Neural progenitor cell (in vitro differentiated cells): ENCODE measurements at places on chromosomes 16 and 17. TPM values are rescaled to one million over a fixed set of nuclear protein-coding genes. Genes with fewer than 3 reads are reported as not detected.

DNA sequence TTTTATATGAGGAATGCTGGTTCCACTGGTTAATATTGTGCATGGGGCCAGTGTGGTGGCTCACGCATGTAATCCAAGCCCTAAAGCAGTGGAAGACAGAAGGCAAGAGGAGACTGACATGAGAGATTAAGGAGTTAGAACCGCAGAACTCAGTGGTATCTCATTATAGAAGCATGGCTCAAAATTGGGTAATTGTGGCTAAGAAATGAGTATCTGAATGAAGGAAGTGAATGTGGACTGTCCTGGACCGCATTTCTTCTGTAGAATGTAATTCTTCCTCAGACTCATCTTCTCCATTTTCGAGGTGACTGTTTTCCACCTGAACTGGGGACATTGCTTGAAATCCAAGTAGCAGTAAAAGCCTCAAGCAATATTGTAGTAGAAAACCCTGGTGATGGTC is 42.6 kb upstream of the CDR2 start:
- no peaks in the 10 kb centered on the region for H3K27me3 ChIP-seq
- DNase-seq = no peak
- H3K4me3 ChIP-seq = no peak overlapping the region
- no peaks in the 10 kb centered on the region for H3K4me1 ChIP-seq
- H3K27ac ChIP-seq = no peak overlapping the region

DNA sequence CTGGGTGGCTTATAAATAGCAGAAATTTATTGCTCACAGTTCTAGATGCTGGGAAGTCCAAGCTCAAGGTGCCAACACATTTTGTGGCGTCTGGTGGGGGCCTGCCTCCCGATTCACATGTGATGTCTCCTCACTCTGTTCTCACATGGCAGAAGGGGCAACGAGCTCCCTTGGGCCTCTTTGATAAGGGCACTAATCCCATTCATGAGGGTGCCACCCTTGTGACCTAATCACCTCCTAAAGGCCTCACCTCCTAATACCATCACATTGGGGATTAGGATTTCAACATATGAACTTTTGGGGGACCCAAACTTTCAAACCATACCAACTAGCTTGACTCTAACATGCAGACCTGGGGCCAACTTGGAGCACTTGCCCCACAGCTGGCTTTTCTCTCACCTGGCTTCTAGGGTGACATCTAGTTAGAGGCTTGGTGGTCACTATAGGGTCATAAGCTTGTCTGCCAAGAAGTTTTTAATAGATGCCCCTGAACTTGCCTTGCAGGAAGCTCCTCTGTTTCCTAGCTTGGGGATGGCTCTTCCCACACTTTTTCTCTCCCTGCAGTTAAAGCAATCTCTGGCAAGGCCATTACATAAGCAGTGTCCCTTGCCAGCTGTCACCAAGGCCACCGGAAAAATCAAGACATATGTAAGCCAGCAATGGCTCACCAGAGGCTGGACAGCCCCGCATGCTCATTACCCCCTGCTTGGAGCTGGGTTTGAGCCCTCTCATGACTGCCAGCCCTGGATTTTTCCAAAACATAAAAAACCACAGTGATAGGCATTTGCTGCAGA is 8.4 kb upstream of the MED9 start:
- no peak for DNase-seq
- H3K4me1 ChIP-seq = peaks cover 31% of the 10 kb centered on the region
- no peak overlapping the region for H3K4me3 ChIP-seq
- no peaks in the 10 kb centered on the region for H3K36me3 ChIP-seq

The SGSH gene
- total RNA-seq = 7.2 and 12.4 TPM in 2 replicates

DNA sequence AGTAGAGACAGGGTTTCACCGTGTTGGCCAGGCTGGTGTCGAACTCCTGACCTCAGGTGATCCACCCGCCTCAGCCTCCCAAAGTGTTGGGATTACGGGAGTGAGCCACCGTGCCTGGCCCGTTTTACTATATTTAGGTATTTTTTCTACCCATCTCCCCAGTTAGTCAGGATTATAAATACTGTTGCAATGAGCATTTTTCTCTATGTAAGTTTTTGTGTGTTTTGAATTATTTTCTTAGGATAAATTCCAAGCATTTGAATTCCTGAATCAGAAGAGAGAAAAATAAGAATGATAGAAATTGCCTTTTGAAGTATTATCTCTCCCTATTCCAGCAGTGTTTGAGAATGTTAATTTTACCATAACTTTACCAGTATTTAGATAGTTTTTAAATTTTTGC is 36.6 kb downstream of the KIAA0513 start:
- no peak overlapping the region for H3K27ac ChIP-seq
- H3K4me3 ChIP-seq = no peak overlapping the region
- H3K27me3 ChIP-seq = no peaks in the 10 kb centered on the region
- no peaks in the 10 kb centered on the region for H3K36me3 ChIP-seq
- no peaks in the 10 kb centered on the region for H3K4me1 ChIP-seq

The SLC52A1 gene
- 0.31 TPM in 1 of 2 replicates, not detected in the other for total RNA-seq

The FBXW10B gene
- not detected in 2 replicates for total RNA-seq

DNA sequence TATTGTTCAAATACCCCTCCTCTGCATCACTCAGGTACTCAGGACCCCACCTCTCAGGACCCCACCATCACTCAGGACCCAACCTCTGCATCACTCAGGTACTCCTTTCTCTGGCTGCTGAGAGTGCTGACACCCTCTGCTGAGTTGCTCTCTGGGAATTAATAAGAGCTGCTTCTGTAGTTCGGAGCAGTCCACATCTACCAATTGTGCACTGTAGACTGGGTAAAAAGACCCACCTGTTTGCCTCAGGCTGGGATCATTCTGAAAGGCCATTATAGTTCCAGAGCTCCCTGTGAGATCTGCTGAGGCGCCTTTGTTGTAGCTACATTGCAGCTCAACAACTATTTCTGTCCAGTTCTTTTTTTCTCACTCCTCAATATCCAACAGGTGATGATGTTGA is 276.3 kb upstream of the MYOCD start:
- no peak overlapping the region for H3K27ac ChIP-seq
- no peak overlapping the region for H3K4me3 ChIP-seq
- no peaks in the 10 kb centered on the region for H3K36me3 ChIP-seq

DNA sequence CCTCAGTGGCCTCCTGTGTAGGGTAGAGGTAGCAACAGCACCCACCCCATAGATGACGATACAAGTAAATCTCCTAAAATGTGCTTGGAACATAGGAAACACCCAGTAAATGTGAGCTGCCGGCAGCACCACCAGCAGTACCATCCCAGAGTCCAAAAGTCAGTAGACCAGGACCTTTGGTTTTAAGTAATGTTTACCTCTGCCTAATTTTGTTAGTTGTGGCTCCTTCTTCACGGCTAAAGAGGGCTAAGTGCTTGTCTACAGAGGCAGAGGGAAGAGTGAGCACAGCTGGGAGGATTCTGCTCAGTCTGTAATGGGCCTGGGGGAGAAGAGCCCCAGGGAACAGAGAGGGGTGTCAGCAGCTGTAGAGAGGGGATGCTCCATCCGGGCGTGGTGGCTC is 91.3 kb upstream of the FBXO47 start:
- DNase-seq = no peak
- H3K27ac ChIP-seq = no peak overlapping the region
- no peaks in the 10 kb centered on the region for H3K36me3 ChIP-seq

DNA sequence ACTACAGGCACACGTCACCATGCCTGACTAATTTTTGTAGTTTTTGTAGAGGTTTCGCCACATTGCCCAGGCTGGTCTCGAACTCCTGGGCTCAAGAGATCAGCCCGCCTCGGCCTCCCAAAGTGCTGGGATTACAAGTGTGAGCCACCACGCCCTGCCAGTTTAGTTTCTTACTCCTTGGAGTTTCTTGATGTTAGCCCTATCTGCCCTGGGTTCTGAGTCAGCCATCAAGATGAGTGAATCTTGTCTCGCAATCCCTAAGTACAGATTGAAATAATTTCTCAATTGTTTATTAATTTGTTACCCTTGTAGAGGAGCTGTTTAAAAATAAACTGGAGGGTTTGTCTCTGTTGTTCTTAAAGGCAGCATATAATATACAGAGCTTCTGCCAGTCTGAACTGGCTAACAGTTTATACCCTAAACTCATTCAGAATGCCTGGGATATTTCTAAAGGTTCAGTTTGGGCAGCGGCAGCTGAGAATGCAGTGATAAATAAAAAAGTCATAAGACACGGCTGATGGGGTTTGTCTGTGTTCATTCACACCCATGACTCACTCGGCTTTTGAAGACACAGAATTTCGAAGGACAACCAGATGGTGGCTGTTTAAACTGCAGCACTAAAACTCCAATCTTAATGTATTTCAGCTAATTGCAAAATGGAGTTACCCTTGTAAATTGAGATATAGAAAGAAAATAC is 39.6 kb downstream of the GPRC5B start:
- H3K4me1 ChIP-seq = no peaks in the 10 kb centered on the region
- no peaks in the 10 kb centered on the region for H3K36me3 ChIP-seq
- DNase-seq = no peak
- H3K27ac ChIP-seq = no peak overlapping the region
- H3K27me3 ChIP-seq = no peaks in the 10 kb centered on the region
- H3K4me3 ChIP-seq = no peak overlapping the region
